HFF-Myc (cell line): ENCODE measurements at places on chromosomes 12 and 14.

DNA sequence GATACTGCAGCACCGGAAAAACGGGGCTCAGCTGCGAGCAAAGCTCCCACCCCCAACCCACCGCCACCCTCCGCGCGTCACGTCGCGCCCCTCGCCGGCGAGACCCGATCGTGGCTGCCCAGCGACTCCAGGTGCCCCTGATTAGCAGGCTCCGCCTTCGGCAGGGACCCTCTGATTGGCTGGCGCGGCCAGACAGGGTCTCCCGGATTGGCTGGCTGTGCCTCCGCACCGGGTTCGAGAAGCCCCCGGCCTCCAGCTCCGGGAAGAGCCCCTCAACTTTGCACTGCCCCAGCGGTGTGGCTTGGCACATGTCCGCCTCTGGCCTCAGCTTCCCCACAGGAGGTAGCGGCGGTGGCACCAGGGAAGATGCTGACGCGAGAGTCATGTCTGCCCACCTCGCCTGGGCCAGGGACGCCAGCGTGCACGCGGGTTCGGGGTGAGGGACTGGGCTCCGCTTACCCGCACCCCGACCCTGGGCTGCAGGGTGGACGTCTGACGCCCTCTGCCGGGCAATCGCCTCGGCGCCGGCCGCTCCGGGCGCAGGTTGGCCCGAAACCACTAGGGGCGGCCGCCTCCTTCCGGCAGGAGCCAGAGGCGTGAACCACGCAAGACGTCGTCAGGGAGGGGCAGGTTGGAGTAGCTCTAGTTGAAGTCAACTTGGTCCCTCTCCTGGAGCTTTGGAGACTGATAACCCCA is 498 bp upstream of the RHOF start:
- DNase-seq, result no peak

- no peak for DNase-seq
These were observed 81.2 kb upstream of the ETV6 start for GRCh38 chr12:11568155-11568761.

GRCh38 chr12:49902399-49903350 is 1.0 kb downstream of the FAIM2 start:
- no peak for DNase-seq

DNA sequence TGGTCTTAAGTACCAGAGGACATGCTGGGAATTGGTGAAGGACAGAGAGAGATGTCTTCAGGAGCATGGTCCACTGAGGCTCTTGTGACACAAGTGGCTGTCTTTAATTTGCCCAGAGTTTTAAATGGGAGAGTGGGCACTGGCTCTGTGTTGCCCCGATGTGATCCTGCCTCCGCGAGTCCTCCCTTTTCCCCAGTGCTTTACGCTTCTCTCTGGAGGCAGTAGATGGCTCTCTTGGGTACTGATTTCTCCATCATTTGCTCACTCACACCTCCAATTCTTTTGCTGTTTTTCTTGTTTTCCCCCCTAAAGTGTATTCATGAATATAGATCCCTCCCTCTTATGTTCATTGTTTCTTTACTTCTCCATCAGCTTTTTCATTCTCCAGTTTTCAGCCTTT is 74.3 kb downstream of the EMP1 start:
- no peak for DNase-seq

GRCh38 chr14:36988568-36988967 is 183.8 kb downstream of the SLC25A21 start:
- no peak for DNase-seq

GRCh38 chr12:91982946-91983345 is 162.7 kb downstream of the BTG1 start:
- DNase-seq, result no peak

DNA sequence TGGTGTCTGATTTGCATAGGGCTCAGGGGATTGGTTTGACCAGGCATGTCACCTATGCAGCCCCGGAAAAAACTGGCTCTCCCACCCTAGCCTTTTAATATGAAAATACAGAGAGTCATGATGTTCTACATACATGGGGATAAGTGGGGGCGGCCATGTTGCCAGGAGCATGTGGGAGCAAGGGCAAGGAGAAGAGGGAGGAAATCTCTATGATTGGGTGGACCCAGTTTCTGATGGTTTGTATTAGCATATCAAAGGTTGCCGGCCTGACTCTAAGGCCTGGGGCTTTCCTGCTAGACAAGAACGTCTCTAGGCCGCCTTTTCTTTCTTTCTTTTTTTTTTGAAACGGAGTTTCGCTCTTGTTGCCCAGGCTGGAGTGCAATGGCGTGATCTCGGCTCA is 123.4 kb upstream of the CPSF6 start:
- DNase-seq, result no peak

DNA sequence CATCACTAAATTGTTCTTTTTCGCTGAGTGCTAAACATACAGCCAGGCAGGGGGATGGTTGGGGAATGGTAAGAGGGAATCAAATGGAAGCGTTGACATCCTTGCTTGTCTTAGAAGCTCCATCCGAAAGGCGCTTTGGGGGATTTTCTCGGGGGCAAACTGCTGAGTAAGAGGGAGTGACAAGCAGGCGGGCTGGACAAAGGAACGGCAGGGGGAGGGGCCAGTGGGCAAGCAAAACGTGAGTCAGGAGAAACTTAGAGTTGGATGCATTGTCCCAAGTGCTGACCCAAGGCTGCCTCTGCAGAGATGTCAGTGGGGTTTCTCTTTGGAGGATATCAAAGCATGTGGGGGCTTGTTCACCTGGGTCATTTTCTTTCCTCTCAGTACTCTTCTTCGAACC is 480.5 kb downstream of the VRK1 start:
- no peak for DNase-seq

DNA sequence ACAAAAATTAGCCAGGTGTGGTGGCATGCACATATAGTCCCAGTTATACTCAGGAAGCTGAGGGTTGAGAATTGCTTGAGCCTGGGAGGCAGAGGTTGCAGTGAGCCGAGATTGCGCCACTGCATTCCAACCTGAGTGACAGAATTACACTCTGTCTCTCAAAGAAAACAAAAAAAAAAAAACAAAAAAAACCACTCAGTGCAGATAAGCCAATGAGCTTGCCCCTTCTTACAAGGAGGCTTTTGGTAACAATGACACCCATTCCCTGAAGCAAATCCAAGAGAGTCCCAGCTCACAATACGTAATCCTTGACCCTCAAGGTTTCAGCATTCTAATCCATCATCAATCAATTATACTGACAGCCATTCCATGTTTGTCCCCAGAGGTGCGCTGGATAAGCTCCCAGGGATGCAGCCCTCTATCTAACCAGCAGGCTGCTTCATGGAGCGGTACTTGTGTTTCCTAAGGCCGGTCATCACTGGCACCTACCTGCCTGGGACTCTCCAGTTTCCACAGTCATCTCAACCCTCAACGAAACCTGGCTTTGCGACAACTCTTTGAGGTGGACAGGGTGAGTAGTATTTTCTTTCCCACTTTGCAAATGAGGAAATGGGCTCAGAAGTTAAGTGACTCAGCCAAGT is 12.4 kb downstream of the GCN1 start:
- DNase-seq, result no peak

- DNase-seq, result no peak
These were observed 718 bp downstream of the CCDC92 start for GRCh38 chr12:123971770-123972456.

- no peak for DNase-seq
These were observed 3.1 kb upstream of the AVIL start for GRCh38 chr12:57821474-57822214.

DNA sequence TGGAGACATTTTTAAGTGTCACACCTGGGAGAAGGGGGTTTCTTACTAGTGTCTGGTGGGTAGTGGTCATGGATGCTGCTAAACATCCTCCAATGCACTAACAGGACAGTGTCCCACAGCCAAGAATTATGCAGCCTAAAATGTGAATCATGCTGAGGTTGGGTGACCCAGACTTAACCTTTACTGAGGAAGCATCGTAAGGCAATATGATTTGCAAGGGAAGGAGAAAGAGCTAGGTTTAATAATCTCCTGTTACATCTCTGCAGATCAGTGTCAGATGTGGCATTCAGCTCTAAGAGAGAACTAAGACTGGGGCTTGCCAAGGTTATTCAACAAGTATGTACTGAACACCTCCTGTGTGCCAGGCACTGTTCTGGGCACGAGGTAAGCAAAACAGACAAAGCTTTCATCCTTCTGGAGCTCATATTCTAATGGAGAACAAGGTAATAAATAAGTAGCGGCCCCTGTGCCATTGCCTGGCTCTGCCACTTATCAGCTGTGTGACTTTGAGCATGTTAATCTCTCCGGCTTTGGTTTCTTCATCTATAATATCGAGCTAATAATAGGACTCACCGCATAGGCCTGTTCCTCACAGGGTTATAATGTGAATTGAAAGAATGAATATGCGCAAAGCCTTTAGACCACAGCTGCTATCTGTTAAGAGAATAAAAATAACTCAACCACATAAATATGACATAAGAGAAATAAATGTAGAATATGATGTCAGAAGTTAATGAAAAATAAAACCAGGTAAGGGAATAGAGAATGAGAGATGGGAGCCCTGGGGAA is 13.5 kb upstream of the GOLGA5 start:
- DNase-seq, result peak; percentile 46

DNA sequence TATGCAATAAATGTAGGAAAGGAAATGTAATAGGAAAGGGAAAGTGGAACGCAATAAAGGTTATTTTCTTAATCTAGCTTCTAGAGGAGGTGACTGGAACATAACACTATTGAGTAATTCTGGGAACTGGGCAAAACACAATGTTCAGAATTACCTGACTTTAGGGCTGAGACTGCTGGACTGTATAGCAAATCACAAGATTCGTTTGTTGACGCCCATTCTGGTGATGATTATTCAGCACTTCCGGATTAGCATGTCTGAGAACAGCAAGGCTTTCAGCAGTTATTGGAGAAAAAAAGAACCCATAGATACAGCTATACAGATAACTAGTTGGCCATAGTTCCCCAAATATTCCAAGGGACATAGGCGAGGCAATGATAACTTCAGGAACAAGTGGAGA is 2.3 kb upstream of the KLRD1 start:
- DNase-seq, result no peak

- no peak for DNase-seq
These were observed 327.7 kb downstream of the BMP4 start for GRCh38 chr14:53628732-53629430.

GRCh38 chr14:75783184-75783583 is 122.1 kb downstream of the TTLL5 start:
- no peak for DNase-seq

DNA sequence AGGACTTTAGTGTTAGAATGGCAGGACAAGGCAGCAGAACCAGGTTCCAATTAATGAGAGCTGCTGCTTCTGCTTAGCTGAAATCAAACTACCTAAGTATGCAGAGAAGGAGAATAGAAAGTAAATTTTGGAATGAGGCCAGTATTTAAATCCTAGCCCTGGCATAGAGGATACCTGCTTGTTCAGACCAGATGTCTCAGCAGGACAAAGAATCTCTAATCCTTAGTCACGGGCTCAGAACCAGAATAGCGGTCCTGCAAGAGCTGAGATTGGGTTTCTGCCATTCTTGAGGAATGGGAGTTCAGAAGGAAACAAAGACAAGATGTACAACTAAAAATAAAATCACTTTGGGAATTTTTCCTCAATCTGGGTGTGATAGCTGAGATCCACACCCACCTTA is 550.8 kb upstream of the TMEM132C start:
- no peak for DNase-seq

GRCh38 chr14:51605575-51605974 is 46.1 kb upstream of the FRMD6 start:
- DNase-seq, result no peak

DNA sequence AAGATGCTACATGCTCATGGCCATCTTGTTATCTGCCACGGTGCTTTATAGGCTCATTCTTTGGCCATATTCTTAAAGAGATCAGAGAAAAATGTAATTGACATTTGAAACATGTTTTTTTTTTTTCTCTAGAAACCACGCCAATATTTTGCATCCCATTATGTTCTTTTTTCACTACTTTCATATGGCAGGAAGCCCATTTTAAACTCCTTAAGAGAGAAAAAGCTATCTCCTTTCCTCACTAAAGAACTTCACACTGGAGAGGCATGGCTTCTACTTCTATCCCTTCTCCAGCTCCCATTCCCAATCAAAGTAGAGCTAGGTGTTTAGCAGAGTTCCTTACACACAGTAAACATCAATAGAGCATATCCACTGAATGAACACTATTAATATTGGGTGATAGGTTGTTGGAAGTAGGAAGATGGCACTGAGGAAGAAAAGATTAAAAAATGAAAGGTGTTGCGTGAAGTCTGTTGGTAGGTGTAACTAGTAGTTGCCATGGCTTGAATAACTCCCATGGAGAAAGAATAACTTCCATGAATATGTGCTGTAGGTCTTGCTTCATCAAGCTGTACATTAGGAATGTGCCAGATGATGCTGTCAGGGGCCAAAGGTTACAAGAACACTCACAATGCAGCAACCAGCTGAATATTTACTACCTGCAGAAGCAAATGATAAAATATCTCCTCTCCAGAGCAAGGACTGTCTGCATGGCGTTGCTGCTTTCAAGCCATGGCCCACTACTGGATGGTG is 178.8 kb downstream of the STXBP6 start:
- no peak for DNase-seq
